ENCODE measurements at places on chromosomes 7 and 10.

GRCh38 chr10:60732198-60732806, 46.0 kb upstream of the CDK1 start:
- DNase-seq: no peak

DNA sequence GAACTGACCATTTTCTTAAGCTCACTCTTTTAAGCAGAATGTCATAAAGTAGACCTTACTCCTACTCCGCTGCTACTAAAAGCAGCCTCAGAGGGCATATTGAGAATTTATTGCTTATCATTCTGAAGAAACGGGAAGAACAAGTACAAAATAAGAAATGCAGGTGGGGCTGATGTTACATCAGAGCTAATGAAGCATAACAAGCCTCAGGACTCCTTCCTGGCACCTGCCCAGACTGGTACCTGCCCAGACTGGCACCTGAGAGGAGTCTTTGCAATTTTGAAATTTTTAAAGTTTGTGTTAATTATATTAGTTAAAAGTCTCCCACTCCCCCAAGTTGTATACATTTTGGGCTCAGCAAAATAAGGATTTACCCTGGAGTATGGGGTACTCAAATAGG, 162.4 kb downstream of the SEMA3E start:
- no peak for DNase-seq

DNA sequence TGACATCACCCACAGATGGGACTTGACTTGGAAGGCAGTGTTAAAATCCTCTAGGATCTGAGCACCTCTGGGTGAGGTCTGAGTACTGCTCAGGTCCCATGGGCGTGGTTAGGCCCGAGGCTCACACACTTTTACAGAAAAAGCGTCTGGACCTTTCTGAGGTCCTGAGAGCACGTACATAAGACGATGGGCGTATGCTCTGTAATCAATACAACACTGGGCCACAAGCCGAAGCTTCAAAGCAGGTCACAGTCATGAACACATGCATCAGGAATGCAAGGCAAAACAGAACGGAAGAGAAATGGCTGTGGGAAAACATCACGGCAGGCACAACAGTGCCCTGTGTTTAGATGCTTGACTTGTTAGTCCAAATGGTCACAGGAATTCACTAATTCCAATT, 112.2 kb downstream of the LARP4B start:
- DNase-seq: no peak

GRCh38 chr7:15417341-15417988, 144.3 kb downstream of the AGMO start:
- no peak for DNase-seq

DNA sequence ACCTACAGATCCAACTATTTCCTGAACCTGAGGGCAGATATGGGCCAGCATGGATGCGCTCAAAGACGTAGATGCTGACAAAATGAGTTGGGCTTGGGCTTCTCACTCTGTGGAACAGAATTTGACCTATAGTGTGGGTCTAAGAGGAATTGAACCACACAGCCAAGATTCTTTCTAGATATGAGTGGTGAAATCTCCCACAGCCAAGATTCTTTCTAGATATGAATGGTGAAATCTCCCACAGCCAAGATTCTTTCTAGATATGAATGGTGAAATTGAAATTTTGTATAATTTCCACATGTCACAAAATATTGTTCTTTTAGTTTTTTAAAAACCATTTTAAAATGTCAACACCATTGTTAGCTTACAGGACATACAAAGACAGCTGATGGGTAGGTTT, 215.4 kb upstream of the LRGUK start:
- DNase-seq: no peak

GRCh38 chr7:37452346-37452745, 3.7 kb upstream of the ELMO1 start:
- no peak for DNase-seq

DNA sequence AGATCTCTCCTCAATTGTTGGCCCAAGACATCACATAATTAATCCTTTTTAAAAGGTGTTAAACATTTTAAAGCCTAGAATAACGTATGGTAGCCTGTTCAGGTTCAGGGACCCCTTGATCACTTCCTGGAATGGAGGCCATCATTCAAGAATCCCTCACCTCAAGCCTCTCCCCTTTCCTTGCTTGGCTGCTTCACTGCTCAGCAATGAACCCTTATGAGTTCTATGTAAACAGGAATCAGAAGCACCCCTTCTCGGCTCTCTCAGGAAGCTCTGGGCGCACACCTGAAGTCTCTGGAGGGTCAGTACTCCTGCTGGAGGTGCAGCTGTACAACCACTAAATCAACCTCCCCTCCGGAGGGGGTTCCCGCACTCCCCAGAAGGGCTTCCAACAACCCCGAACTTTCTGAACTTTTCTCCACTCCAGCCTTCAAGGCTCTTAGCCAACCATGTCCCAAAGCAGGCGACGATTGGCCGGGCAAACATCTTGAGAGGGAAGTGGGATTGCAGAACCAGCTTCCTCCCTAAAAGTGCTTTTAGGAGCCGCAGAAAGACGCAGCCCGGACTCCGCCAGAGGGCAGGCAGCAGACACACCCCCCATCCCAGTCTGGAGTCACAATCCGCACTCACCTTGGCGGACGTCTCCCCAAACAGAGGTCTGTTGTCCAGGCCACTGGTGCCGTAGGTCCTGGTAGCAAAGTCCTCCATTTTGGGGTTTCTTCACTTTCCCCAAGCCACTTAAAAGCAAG, 562 bp downstream of the TMEM243 start:
- no peak for DNase-seq

DNA sequence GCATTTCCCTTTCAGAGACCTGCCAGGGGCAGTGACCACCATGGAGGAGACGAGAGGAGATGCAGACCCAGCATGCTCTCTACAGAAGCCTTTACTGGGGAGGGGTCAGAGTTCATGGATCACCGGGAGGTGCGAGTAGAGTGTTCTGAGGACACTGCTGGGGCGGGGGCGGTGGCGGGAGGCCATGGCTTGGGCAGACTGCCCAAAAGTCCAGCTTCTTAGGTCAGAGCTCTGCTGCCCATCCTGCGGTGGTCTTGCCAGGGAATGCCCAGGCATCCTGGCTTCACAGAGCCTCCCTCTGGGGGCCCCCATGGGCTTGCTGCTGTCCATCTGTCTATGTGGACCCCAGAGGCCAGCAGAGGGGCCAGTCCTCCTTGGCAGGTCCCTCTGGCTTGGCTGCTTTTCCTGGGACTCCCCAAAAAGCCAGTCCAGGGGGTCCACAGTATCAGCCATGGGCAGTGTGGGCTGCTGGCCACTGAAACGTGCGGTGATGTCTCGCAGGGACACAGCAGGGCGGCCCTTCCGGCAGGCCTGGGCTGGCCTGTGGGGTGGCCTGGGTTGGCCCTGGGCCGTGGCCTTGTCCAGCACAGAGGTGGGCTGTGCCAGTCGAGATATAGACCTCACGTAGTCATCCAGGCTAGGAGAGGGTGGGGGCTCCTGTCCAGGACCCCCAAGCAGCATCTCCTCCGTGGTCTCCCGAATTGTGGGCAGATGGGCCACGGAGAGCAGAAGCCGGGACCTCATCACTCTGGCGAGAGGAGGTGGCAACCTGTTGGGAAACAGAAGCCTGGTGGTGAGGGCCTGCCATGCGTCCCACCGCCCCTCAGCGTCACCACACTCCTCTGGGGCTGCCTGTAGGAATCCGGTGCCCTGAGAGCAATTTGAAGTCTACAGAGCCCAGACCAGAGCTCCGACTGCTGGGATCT, 1.1 kb downstream of the DEPP1 start:
- DNase-seq: no peak

GRCh38 chr7:87810130-87810529, 66.0 kb downstream of the SLC25A40 start:
- no peak for DNase-seq

- no peak for DNase-seq
Measured at GRCh38 chr10:43594944-43595589, 11.2 kb upstream of the ZNF485 start.

DNA sequence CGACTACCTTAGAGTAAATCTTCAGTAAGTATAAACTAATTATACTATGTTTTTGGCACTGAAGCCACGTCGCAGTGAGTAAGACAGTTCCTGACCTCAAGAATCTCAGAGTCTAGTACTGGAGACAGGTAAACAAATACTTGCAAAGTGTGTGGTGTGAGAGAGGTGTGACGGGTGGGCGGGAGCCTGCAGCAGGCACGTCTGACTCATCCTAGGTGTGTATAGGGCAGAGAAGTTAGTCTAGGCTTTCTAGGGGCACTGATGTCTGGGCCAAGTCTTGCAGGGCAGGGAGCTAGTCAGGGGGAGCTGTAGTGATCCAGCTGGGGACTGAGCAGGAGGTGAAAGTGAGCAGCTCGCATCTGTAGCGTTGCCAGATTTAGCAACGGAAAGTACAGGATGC, 35.9 kb upstream of the SFTPD start:
- DNase-seq: no peak

DNA sequence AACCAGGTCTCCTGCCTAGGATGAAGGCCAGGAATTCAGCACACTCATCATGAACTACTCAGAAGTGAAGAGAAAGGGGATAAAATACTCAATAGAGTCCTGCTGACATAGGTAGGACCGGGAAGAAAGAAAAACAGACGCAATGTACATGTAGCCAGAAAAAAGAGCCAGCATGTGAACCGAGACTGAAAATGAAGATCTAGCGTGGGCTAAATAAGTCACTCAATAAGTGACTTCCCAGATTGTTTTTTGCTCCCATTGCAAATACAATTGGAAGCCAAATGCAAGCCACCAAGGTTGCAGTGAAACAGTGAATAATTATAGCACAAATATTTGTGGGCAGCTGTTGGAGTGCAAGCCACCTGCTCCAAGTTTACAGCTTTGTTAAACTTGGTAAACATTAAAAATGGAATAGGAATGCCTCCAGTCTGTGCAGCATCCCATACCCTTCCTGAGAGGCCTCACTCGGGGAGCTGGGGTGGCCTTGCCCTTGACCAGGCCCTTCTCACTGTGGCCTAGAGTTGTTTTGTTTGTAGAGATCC, 34.7 kb upstream of the HPS1 start:
- DNase-seq: no peak

DNA sequence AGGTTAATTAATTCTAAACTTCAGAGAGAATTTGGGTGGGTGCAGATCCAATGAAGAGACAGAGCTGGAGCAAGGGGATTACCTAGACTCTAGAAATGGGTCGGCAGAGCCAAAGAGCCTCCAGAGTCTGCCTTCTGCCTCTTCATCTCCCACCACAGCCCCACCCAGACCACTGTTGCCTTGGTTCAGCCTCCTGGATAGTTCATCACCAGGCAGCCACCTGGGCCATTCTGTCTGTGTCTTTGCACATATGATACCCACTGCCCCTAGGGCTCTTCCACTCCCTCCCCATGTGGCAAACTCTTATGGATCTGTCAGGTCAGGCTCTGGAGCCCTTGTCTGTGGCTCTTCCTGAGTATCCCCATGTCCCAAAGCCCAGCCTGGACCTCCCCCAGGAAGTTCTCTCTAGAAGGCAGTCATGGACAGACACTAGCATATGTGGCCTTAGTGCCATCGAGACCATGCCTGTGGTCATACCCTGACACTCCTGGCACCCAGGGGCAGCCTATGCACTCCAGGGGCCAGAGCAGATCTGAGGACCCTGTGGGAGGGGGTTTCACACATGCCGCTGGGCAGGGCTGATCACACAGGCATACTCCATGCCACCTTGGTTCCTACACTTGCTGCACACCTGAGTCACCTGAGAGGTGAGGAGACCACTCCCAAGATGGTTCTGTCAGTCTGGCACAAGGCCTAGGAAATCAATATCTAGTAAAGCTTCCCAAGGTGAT, 41.6 kb downstream of the FRMPD2 start:
- DNase-seq: no peak

GRCh38 chr10:61993711-61994401, 92.4 kb downstream of the ARID5B start:
- DNase-seq: no peak

DNA sequence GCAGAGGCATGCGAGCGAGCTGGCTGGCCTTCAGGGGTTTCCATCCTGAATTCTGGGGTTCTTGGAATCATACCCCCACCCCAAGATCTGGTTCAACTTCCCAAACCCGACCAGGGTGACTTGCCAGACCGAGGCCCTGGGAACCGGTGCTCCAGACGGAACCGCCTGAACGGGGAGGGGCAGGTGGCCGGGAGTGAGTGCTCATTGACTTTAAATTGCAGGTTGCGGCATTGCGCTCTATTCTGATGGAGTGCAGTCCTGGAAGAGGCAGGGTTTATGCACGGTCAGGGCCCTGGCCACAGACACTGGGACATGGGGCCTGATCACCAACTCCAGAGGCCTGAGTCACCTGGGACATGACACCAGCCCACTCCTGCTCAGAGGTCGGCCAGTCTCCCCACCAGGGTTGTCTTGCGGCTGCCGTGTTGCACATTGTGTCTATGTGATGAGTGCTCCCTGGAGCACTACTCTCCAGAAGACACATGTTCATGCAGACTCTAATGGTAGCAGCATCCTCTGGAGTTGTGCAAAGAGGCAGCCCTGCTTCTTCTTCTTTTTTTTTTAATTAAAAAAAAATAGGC, 5.8 kb upstream of the DDIT4 start:
- DNase-seq: no peak

DNA sequence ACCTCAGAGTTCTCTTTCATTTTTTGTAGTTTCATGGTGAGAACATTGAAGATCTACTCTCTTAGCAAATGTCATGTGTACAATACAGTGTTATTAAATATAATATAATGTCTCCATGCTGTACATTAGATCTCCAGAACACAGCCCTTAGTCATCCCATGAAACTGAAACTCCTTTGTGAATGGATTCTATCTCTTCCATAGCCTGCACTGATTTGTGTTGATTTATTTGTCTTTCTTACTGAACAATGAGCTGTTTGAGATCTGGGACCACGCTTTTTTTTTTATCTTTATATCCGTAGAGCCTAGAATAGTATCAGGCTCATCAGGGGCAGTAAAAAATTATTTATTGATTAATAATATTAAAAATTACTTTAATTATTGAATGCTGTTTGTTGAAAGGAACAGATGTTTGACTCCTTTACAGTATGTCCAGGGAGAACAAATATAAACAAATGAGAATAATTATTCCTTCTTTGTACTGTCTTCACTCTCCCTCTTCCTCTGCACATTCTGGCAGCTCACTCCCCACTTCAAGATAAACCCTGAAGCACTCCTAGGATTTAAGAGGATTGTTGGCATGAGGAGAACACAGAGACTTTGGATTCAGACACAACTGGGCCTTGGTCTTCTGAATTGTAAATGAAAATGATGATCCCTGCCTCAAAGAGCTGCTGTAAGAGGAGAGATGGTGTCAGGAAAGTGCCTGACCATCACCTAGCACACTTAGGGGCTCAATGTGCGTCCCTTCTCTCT, 81.6 kb upstream of the MSRB2 start:
- no peak for DNase-seq

- no peak for DNase-seq
Measured at GRCh38 chr10:48506147-48506917, 98.5 kb downstream of the ARHGAP22 start.

GRCh38 chr10:71391701-71392100, 5.0 kb upstream of the CDH23 start:
- DNase-seq: no peak

GRCh38 chr10:86073199-86073977, 293.2 kb downstream of the GRID1 start:
- no peak for DNase-seq

- DNase-seq: no peak
Measured at GRCh38 chr10:22301193-22301592, 15.0 kb upstream of the COMMD3 start.

All from NCI-H187 treated with DMSO at 0.1 percent for 48 hours (cell line).